ENCODE measurements at places on chromosomes 11 and 22.

DNA sequence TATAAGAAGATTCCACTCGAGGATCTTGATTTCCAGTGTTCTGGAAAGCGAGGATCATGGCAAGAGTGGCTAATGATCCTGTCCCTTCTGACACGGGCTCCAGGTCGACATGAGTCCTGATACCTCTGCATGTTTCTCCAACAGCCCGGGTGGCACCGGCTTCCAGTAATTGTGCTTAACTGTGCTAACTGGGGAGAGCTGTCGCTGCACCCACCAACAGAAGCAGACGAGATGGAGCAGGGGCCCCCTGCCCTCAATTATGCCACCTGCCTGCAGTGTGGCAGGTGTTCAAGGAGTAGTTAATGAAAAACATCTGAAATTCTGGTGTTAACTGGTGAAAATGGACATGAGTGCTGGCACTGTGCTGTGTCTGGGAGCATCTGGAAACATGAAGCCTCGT is 6.2 kb downstream of the MRPL21 start:
- no peak for DNase-seq

GRCh38 chr11:73784080-73784634 is 3.5 kb upstream of the MRPL48 start:
- no peak for DNase-seq

DNA sequence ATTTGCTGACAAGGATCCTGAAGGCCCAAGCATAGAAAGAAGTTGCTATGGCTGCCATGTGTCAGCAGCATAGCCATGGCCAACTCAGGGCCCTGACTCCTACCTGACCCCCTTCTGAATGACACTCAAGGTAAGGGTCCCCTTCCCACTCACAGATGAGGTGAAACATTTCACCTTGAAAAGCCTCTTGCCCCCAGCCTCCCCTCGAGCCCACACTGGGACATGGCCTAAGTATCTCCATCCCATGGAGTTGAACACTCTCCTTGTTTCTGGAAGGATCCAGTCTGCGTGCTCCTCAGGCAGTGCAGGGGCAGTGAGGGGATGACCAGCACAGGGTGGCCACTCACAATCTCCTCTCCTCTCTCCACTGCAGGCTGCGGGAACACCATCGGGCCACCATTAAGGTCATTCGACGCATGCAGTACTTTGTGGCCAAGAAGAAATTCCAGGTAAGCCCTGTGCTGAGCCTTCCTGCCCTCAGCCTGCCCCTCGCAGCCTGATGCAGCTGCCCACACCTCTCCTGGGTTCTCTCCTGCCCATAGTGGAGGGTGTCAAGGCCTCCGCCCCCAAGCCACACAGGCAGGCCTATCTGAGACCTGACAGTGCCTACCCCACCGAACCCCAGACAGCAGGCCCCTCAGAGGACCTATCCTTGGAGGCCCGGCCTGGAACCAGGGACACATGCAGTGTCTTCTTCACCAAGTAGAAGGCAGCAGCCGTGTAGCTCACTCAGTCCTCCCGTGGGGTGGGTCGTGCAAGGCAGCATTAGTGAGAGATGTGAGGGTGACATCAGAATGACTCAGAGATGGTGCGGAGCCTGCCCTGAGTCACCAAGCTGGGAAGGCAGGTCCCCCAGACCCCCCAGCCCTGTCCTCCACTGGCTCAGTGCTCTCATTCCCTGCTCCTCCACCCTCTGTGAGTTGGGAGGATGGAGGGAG is 68.9 kb upstream of the KCNQ1OT1 start:
- DNase-seq = no peak

GRCh38 chr11:105553025-105553424 is 56.8 kb upstream of the GRIA4 start:
- DNase-seq = no peak

DNA sequence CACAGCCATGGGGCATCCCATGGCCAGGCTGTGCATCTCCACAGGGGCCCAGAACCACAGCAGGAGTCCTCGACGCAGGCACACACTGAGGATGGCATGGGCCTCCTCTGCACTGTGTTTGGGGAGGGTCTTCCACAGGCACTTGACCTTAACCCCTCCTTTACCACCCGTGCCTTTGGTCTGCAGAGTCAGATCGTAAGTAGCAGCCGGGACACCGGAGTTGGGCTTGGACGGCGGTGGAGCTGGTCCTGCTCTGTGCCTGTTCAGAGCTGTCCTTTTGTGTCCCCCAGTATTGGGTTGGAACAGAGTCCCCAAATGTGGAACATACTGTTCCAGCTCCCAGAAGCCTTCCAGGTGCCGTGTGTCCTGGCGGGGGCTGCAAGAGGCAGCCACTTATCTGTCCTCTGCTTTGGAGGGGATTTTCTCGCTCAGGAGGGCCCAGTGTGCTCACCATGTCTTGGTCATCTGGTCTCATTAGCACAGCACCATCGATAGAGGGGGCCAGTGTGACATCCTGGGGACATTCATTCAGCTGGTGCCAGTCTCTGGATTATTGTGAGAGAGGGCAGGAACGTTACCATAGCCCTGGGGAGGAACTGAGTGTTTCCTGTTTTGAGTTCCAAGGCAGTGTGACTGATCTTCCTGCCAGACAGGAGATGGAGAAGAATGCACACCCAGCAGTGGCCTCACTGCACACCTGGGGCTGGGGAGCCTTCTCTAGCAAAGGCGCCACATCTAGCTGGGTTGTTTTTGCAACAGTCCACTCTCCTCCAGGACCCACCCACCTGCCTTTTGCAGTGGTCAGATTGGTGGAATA is 12.4 kb downstream of the CRELD2 start:
- no peak for DNase-seq
